ENCODE measurements at places on chromosomes 7 and 10.

DNA sequence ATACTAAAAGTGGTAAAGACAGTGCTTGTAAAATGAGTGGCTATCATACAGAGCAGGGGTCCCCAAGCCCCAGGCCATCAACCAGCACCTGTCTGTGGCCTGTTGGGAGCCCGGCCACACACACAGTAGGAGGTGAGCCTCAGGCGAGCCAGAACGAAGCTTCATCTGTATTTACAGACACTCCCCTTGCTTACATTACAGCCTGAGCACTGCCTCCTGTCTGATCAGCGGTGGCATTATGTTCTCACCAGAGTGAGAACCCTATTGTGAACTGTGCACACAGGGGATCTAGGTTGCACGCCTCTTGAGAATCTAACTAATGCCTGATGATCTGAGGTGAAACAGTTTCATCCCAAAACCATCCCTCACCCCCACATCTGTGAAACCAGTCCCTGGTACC, 58.7 kb downstream of the ITGA8 start:
- no peak for DNase-seq

GRCh38 chr7:24951441-24951980, 28.5 kb downstream of the OSBPL3 start:
- no peak for DNase-seq

DNA sequence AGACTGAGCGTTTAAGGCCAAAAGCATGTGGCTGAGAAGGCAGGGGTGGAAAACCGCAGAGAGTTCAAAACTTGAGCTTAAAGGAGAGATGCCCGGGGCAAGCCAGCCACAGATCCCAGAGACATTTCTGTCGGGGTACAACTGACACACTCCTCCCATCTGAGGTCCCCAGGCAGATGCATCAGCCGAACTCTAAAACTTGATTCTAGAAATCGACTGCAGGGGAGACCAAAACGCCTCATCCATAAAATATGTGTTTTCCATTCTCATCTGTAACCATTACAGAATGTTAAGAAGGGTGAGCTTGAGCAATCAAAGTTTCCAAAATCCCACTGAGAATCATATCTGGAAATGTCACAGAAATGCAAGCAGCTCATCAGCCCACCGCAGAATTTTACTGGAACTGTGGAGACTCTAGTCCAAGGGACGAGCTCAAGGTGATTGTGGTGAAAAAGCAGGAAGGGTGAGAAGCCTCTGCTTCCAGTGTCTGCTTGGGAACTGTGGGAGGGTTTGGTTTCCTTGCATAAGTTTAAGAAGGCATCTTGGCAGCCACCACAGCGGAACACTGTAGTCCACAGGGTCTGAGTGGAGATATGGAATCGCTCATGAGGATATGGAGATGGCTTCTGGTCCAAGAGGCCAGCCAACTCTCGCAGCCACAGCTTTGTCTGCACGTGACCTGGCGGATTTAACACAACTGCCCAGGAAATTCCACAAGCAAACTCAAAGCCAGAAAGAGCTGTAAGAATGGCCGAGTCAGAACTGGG, 249.2 kb downstream of the SFMBT2 start:
- no peak for DNase-seq

DNA sequence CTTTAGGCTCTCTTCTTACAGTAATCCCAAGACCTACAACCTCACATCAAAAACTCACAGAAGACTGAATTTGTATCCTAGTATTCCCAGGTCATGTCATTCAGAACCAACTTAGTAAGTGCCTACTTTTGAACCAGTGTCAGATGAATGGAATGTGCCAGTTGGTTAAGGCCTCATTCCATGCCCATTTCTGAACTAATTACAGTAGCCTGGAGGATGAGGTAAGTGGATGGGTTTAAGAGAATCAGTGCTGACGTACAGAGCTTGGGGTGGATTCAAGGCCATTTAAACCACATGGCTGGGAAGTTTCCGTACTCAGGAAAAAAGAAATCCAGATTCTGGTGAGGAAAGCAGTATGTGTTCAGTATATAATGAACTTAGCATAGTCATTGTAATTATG, 21.9 kb upstream of the FOXP2 start:
- DNase-seq: no peak

- DNase-seq: no peak
Measured at GRCh38 chr10:3542185-3542611, 242.8 kb downstream of the KLF6 start.

GRCh38 chr7:47356261-47356660, 225.7 kb downstream of the TNS3 start:
- no peak for DNase-seq

- no peak for DNase-seq
Measured at GRCh38 chr7:158470336-158470735, 117.3 kb downstream of the PTPRN2 start.

DNA sequence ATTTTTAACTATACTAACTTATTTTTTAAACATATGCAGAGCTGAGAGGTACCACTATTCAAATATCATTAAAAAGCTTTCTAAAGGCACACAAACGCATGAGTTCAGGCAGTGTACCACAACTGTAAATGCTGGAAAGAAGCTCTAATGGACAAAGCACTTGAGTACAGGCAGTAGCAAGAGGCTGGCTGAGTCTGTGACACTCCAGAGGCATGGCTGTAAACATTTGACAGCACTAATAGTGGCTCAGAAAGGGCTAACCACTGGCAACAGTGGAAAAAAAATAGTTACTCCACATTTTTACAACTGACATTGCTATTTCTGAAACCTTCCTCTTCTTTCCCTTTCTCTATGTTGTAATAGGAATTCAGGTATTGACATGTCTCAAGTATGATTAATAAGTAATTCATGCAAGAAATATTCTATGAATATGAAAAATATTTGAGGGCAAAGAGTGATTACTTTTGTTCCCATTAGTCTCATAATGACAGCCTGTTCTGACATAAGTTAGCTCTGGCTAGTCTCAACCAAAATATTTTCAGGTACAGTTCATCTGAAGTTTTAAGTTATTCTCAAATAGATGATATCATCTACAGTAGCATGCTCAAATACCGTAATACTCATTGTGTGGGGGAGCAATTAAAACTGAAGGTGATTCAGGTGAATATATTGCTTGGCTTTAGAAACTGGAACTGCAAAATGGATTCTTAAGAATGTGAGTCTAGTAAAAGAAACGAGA, 324.0 kb upstream of the POT1 start:
- no peak for DNase-seq

DNA sequence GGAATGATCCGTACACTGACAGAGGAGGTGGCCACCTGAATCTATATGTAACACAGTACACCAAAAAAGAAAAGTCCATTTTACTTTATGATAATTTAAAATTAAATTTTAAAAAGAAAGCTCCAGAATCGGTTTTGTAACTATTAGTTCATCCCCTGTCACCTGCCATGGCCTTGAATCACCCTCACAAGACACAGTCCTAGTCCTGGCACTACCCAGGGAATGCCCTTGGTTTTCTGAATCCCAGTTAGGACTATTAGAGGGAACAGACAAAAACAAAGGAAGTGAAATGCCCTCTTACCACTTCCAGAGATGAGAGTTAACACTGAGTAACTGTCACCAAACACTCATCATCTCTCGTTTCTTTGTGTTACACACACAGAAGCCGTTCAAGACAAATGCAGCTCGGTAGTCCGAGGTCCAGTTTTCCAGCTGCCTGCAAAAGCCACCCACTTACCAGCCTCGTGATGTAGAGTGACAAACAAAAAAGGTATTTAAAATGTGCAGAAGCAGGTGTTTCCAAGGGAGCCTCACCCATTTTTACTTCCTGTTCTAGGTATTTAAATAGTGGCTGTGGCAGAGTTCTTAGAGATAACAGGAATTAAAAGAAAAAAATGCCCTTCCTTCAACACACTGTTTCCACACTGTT, 6.1 kb downstream of the PTPRN2 start:
- DNase-seq: no peak
